ENCODE measurements at places on chromosomes 2 and 18. TPM values are rescaled to one million over a fixed set of nuclear protein-coding genes. Genes with fewer than 3 reads are reported as not detected.

- DNase-seq = no peak
Observed at GRCh38 chr18:3472681-3473544, 22.9 kb downstream of the TGIF1 start.

DNA sequence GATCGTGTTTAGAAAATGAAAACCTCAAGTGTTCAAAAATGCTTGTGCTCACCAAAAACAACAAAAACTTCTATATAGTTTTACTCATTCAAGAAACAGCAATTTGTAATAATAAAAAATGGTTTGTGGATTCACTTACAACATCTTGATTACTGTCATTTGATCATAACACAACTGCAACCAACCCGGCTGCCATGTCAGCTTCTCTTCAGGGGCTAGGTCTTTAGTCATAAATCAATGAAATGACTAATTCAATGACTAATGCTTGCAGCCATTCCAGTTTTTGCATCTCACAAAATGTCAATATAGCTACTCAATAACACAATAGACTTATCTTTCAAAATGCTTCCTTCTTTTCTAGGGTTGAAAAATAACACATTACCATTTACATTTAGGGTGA is 128.0 kb downstream of the OLA1 start:
- no peak for DNase-seq

DNA sequence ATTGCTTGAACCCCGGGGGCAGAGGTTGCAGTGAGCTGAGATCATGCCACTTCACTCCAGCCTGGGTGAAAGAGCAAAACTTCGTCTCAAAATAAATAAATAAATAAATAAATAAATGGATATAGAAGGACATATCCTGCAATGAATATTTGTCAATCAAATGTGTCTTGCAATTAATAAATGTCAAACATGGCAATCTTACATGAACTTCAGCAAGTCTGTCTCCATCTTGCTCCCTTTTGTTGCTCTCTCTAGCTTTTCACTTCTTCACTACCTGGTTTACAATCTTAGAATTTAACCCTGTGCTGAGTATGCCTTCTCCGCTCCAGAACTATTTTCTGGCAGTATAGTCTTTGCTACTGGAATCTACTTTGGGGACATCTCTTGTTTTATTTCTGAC is 3.3 kb upstream of the YES1 start:
- no peak for DNase-seq

DNA sequence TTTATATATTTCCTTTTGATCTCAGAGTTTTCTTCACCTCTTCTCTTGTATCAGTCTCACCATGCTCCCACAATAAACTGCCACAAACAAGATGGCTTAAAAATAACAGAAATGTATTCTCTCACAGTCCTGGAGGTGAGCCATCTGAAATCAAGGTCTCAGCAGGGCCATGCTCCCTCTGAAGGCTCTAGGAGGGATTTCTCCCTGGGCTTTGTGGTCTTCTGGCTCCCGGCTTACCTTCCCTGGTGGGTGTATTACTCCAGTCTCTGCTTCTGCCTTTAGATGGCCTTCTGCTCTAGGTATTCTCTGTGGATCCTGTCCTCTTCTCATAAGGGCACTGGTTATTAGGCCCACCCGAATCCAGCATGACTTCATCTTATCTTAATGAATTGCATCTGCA is 994.7 kb upstream of the POU3F3 start:
- DNase-seq = no peak

GRCh38 chr2:215556979-215557378 is 121.1 kb upstream of the FN1 start:
- DNase-seq = no peak

CRACDL gene
- polyA plus RNA-seq = 8.8 TPM

- DNase-seq = no peak
Observed at GRCh38 chr2:13681936-13682335, 950.6 kb upstream of the LRATD1 start.

- DNase-seq = no peak
Observed at GRCh38 chr2:144547494-144547893, 27.6 kb upstream of the ZEB2 start.

DNA sequence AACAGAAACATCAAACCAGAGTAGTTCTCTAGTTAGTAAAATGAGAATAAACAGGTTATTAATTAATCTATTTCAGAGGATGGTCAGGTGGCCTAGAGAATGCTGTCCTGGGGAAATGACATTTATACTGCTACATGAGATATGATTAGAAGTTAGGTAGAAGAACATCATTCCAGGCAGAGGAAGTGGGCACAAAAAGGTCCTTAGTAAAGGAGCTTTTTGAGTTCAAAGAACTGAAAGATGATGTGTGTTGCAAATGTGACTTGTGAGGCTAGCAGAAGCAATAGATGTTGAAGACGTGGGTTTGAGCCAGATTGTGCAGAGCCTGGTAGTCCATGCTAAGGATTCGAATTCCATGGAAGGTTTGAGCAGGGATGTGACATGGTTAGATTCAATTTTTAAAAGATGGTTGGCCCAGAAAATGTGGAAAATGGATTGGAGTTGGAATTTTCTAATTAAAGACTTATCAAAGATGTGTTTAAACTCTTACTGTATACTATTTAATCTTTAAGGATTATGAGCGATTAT is 34.2 kb downstream of the RAB10 start:
- DNase-seq = no peak

DNA sequence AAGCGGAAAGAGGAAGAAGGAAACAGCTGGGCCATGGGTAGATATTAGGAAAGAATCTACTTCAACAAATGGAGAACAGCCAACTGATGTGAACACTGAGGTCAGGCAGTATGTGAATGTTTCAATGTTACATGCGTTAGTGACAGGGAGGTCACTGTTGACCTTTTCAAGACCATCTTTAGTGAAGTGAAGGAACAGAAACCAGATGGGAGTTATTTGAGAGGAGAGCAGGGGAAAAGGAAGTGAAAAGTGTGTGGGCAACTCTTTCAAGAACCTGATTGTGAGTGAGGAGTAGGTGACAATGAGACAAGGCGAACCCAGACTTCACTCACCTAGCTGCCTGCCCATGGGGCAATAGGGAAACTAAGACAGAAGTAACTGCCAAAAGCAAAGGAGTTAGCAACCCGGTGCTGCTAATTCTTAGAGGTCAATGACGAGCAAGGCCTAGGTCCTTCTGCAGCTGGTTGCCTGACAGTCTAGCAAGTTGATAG is 67.0 kb downstream of the SP3 start:
- no peak for DNase-seq

DNA sequence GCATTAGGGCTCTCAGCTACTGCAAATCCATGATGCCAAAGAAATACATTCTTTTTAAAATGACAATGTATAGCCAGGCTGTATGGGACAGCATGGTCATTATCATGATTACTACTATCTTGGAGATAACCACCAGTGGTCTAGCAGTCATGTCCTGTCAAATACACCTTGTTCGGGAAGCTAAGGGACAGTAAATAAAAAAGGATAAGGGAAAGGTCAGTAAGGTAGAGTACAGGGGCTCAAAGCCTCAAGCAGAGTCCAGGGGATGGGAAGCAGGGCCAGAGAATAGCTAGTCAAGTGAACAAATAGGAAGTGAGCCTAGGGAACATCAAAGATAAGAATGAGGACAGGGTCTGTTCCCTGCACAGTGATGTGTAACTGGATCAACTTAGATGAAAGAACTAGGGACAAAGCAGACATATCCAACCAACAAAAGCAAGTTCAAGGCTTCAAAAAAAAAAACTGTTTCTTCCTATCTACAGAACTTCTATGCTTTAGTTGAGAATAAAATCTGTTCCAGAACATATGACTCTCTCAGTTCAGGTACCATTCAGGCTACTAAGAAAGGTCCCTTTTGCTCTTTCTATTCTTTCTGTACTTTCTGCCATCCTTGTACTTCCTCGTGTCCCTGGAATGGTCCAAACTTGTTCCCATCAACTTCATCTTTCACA is 62.9 kb upstream of the EHBP1 start:
- DNase-seq = no peak

DNA sequence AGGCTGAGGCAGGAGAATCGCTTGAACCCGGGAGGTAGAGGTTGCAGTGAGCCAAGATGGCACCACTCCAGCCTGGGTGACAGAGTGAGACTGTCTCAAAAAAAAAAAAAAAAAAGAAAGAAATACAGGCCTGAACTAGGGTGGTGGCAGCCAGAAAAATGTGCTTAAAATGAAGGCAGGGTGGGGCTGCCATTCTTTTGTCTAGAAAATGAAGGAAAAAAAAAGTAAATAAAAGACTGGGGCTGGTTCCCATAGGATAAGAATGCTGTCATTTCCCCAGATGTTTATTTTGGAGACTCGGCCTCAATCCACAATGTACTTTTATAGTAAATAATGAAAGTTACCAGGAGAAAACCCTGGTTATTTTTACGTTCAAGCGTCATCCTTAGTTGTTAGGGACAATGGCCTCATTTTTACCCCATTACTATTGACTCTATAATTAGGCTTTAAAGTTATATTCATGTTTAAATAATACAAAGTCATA is 58.9 kb downstream of the ATP8B1 start:
- no peak for DNase-seq

- no peak for DNase-seq
Observed at GRCh38 chr2:221571025-221571550, 1.0 kb downstream of the EPHA4 start.

GRCh38 chr2:216677439-216678097 is 17.8 kb downstream of the IGFBP5 start:
- no peak for DNase-seq

CYS1 gene
- polyA plus RNA-seq = 0.83 TPM

GRCh38 chr2:73292906-73293533 is 328 bp downstream of the EGR4 start:
- no peak for DNase-seq

DNA sequence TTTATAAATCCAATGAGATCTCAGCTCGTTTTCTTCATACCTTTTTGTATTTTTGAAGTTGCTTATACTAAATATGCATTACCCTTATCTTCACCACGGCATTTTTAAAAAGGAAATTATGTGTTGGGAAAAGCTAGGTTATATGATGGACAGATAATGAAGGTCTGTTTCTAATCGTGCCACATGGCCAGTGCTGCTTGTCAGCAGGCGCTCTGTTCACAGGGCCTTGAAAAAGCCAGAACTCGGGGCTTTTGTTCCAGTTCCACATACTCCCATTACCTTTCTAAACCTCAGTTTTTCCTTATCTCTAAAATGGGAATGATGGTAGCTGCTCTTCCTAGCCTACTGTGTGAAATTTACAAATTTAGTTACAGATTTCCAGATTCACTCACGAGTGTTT is 42.0 kb downstream of the EPAS1 start:
- DNase-seq = no peak

DNA sequence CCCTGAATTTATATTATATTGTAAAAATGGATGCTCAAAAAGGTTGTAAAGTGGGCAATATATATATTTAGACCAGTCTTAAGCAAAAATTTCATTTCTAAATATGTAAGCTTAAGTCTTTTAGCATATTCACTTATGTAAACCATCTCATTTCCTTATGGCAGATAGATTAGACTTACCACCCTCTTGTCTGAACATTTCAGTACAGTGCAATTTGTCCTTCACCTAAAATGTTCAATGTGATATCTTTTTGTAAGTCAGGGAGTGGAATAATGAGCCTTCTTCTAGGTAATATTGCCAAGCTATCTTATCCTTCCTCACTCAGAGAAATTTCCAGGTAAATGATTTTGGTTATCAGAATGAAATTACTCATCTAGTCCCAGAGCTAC is 92.3 kb downstream of the KLF7 start:
- no peak for DNase-seq

GRCh38 chr2:211709389-211709788 is 829.2 kb downstream of the ERBB4 start:
- no peak for DNase-seq

GRCh38 chr2:157480182-157480961 is 36.5 kb upstream of the CYTIP start:
- no peak for DNase-seq

DNA sequence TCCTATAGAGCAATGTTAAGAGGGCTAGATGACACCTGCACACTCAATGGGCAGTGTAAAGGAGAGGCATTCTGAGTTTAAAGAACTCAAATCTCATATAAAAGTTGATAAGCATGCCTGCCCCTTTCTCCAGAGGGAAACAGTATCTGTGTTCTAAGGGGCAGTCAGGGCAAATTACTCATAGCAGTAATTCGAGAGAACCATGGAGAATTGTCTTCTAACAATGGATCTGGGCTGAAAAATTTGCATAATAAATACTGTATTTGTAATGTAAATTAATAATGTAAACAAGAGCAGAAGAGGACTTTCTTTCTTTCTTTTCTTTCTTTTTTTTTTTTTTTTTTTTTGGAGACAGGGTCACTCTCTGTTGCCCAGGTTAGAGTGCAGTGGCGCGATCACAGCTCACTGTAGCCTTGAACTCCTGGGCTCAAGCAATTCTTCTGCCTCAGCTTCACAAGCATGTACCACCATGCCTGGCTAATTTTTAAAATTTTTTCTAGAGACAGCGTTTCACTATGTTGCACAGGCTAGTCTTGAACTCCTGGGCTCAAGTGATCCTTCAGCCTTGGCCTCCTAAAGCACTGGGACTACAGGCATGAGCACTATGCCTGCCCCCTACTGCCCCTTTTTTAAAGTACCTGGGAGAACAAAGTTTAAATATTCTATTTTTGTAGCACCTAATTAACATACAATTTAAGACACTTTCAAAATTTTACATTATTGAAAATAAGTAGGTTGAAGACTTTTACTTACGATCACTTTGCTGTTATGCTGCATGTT is 70.6 kb downstream of the OTX1 start:
- DNase-seq = no peak

DNA sequence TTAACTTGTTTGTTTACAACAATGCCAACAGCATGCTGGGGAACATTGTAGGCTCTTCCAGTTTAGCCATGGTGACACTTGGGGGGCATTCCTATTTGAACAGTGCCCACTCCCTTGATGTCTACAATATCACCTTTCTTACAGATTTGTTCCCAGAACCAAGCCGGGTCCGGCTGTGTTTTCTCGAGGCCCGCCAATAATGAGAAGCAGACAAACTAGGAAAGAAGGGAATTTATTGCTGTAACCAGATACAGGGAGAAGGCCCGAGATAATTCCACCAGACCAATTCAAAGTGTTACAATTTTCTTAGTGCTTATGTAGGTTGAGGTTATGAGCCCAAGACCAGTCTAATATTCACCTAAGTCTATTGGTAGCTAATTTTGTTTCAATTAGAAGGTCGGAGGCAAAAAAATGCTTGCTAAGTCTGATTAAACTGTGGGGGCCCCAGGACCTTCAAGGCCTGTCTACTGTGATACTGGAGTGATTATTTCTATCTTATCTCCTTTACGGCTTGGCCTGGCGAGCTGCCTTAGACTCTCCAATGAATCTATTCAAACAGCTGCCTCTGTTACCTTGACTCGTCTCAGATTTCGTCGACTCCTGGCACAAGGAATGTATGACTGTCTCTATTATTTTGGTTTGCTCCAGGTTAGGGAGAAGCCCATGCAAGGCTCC is 59.1 kb upstream of the PSME4 start:
- no peak for DNase-seq

- DNase-seq = no peak
Observed at GRCh38 chr2:239433777-239434403, 33.1 kb upstream of the HDAC4 start.

DNA sequence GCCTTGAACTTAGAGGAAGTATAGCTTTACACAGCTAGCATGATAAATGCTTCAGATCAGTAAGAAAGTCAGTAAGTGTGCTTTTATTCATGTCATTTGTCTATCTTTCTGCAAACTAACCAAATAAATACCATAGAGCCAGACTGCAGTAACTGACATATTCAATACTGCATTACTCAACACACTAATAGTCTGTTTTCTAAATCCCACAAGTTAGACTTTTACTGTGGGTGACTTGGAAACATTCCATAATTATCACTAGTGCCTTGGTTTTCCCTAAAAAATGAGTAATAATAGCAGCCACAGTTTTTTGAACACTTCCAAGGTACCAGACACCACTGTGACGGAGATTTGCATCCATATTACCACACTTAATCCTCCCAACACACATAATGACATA is 33.0 kb downstream of the ACVR1 start:
- no peak for DNase-seq

- no peak for DNase-seq
Observed at GRCh38 chr2:30127016-30127893, 19.6 kb upstream of the YPEL5 start.
